ENCODE measurements at places on chromosomes 12 and 14.
A peak's percentile ranks its signal among the peaks of the same experiment; 100 is the strongest.

GRCh38 chr14:88323086-88323522 is at the start of gene KCNK10:
TSS of gene KCNK10 (minus strand) at chr14:88323269. CDS start at chr14:88322798, 471 bp downstream.
- no peak for DNase-seq

- no peak for DNase-seq
These were observed 45.5 kb upstream of the OAS1 start for GRCh38 chr12:112861284-112861683.

DNA sequence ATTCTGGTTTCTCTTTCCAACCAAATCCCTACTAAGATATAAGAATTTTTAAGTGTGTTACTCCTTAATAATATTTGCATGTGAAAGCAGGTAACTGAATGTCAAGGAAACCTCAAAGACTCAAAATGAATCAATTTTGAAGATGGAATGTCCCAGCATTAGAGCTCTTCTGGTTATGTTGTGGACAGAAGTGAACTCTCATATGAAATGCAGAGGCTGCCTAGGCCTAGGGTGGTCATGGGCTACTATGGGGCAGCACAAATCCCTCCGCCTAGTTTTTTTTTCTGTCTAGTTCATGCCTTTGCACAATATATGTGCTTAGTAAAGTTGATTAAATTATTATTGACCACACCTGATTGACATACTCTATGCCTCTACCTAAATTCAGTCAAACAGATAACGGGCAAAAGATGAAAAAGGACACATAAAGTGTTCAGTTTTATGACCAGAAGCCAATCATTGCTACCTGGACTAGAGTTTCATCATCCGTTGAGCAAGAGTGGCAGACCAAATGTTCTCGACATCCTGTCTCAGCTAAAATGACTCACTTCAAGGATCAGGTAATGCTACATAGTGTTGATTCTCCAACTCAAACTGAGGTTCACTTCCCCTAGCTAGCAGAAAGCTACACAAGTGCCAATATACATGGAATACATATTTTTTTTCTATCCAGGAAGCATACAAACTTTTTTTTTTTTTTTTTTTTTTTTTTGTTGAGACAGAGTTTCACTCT is 1211.4 kb downstream of the VRK1 start:
- no peak for DNase-seq

DNA sequence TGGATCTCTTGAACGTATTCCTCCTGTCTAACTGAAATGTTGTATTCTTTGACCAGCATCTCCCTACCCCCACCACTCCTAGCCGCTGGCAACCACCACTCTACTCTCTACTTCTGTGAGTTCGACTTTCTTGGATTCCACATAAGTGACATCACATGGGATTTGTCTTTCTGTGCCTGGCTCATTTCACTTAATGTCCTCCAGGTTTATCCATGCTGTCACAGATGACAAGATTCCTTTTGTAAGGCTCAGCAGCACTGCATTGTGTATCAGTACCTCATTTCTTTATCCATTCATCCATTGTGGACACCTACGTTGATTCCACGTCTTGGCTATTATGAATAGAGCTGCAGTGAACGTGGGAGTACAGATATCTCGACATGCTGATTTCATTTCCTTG is 10.5 kb downstream of the PRKAB1 start:
- DNase-seq: no peak

DNA sequence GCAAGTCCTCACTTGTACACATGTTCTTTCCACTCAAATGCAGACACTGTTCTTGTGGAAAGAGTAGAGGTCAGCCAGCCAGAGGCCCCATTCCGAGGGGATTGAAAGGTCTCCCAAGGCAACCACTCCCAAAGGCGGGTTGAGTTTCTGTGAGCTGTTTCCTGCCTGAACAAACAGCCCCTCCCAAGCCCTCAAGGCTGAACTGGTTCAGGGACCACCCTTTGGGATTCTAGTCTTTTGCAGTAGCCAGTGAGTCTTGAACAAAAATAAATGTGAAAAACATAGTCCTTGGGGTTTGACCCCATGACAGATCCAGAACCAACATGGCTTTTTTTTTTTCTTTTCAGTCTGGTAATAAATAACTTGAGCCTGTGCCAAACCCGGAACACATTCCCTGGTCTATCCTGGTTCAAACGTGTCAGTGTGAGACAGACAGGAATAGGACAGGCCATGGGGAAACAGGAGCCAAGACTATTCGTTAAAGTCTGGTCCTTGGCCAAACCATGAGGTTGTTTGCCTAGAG is 17.6 kb upstream of the STK38L start:
- DNase-seq: no peak

- no peak for DNase-seq
These were observed 43.1 kb downstream of the ZFP36L1 start for GRCh38 chr14:68749487-68750475.

DNA sequence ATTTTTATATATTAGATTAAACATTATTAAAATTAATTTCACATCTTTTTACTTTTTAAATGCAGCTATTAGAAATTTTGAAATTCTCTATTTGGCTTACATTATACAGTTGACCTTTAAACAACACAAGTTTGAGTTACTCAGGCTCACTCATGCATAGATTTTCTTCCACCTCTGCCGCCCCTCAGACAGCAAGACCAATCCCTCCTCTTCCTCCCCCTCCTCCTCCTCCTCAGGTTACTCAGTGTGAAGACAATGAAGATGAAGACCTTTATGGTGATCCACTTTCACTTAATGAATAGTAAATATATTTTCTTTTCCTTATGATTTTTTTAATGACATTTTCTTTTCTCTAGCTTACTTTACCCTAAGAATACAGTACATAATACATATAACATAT is 136.2 kb downstream of the LLPH start:
- no peak for DNase-seq

DNA sequence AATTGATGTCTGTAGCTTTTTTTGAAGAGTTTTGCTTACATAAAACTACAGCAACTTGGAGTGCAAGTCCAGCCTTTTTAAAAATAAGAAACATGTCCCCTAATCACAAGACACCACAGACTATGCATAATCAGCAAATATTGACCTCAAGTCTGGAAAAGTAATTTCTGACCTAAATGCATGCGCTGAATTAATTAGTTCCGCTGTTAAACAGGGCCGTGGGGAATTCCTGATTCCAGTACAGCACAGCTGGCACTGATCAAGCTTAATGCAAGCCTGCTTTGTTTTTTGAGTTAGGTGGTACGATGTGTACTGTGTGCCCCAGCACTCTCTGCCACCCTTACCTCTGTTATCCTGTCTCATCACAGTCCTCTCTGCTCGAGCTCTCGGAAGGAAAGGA is 9.2 kb downstream of the MLH3 start:
- no peak for DNase-seq

- no peak for DNase-seq
These were observed 12.7 kb upstream of the STON2 start for GRCh38 chr14:81412779-81413178.

GRCh38 chr12:7959701-7960121 is 23.7 kb upstream of the SLC2A3 start:
- DNase-seq: peak; percentile 40

DNA sequence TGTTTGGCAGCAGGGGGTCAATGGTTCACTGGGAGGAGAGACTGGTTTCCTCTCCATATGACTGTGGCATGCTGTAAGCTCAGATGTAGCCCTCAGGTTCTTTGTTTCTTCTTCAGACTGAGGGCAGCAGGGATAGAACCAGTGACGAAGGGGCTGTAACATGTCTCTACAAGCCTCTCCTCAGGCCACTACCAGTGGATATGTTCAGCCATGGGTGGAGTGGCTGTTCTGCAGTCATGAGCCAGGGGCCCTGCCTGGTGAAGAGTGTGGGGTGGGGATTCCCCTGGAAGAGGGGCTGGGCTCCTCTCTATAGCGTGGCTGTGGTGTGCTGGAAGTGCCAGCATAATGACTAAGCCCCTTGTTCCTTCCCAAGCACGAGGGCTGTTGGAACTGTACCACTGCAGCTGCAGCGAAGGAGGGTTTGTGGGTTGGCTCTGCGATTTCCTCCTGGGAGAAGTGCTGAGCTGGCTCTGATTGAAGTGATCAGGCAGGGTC is 55.8 kb downstream of the CMAS start:
- DNase-seq: peak; percentile 71

DNA sequence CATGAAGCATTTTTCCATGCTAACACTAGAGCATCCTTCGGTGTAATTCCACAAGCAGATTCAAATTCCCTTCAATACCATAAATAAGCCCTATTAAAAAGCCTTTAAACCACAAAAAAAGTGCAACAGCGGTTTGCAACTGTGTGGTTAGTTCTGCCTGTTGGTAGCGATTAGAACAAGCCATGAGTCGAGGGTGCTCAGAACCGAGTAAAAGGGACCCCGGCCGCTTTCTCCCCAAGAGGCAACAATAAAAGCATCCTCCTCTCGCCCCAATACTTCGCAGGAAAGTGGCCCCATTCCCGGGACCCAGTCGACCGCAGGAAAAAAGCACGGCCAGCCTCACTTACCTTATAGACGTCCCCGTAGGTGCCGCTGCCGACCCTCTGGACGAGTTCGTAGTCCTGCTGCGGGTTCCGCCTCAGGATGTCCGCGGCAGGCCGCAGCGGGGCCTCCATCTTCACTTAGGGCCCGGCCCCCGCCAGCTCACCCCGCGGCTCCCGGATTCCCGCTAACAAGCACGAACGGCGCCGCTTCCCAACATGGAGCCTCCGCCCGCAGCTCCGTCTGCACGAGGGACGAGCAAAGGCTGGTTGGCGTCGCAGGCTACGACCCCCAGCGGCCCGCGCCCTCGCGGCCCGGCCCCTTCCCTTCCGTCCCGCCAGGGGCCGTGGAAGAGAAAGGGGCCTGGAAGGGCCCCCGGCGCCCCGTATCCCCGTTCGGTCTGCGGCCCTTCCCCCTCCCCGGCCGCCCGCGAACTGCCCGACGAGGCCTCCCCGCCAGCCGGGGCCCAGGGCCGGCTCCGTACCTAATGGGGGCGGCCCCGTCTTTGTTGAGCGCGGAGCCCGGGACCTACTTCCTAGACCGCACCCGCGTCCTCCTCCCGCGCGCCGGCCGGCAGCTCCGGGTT is 521 bp downstream of the MAP4K5 start:
- peak; percentile 49 for DNase-seq

GRCh38 chr14:102580550-102581110 is 11.8 kb upstream of the RCOR1 start:
- DNase-seq: no peak

- no peak for DNase-seq
These were observed 13.0 kb downstream of the KLRG1 start for GRCh38 chr12:9002335-9002734.

DNA sequence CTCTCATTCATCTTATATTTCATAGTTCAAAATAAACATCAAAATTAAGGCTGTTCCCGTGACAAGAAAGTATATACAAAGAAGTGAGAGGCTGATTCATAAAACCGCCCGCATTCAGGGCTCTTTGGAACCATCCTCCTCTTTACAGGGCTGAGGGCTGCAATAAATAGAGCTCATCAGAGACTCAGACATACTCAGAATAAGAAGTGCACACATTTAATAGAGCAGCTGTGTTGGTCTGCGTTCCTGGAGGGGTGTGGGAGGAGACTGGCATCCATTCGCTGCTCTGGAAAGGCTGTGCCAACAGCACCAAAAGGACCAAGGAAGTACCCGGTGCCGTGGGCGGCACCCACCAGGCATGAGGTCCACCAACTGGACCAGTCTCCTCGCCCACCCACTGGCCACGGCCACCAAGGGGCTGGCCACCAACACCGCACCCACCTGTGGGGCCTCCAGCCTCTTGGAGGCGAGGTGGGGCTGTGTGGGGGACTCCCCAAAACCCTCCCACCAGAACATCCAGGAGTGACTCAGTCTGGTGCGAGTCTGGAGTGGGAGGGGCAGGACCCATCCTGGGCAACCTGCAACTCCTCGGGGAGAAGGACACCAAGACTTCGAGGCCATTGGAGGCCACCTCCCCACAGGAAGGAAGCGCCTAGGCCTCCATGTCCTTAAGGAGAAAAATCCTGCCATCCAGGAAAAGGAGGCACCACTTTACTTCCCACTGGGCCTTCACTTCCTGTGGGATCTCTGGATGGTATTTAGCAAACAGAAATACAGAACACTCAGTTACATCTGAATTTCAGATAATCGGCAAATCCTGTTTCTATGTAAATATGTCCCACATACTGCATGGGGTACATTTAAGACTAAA is 32.7 kb downstream of the VCPKMT start:
- DNase-seq: no peak

- DNase-seq: no peak
These were observed 282.9 kb upstream of the ATXN7L3B start for GRCh38 chr12:74254784-74255183.

- no peak for DNase-seq
These were observed 110.7 kb downstream of the RFLNA start for GRCh38 chr12:124405592-124405991.

DNA sequence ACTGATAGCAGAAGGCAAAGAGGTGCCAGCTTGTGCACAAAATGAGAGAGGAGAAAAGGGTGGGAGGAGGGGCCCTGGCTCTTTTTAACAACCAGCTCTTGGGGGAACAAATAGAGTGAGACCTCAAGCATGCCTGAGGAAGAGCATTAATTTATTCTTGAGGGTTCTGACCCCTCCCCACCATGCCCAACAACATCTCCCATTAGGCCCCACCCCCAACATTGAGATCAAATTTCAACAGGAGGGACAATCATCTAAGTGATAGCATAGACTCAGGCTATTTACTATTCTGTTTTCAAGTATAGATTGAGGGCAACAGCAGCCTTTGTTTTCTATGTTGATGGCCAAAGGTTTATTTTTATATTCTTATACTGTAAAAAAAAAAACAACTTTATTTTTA is 59.7 kb downstream of the FUT8 start:
- no peak for DNase-seq

- peak; percentile 35 for DNase-seq
These were observed 4.7 kb downstream of the PSMC6 start for GRCh38 chr14:52711666-52712065.

- DNase-seq: peak; percentile 39
These were observed 58.9 kb downstream of the NCOR2 start for GRCh38 chr12:124508381-124509079.

GRCh38 chr12:50635364-50635763 is 128.5 kb upstream of the ATF1 start:
- DNase-seq: peak; percentile 35

DNA sequence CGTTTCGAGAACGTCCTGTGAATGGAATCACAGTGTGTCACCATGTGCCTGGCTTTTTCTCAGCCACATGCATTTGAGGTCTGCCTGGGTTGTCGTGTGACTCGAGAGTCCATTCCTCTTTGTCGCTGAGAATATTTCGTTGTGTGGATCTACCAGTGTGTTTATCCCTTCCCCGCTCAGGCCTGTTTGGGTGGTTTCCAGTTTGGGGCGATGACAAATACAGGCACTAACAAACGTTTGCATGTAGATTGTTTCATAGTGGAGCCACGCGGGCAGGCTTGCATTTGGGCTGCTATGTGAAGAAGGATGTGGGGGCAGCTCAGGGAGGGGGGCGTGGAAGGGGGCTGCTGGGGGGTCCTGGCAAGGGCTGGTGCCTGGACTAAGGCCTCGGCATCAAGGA is 14.1 kb downstream of the RIN3 start:
- DNase-seq: no peak

- no peak for DNase-seq
These were observed 8.1 kb upstream of the CYP46A1 start for GRCh38 chr14:99675951-99676350.

DNA sequence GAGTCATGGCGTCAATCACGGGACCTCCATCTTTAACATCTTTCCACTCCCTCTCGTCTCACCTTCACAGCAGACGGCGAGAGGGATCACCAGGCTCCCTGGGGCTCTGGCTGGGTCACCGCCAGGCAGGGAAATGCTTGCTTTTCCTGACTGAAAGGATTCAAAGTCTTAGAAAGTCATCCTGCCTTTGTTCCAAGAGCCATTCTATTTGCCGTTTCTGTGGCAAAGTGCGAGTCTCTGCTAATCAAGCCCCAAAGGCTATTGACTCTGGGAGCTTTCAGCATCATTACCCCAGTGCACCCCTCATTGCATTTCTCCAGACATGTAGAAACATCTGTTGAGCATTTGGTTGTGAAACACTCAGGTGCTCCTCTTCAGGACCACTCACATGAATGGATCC is 69.6 kb downstream of the GSC start:
- DNase-seq: no peak
